ENCODE measurements at places on chromosomes 1 and 21.

- no peak for DNase-seq
Measured at GRCh38 chr1:109714661-109715372, 2.8 kb downstream of the GSTM5 start.

- DNase-seq: no peak
Measured at GRCh38 chr21:31012133-31013089, 25.9 kb downstream of the KRTAP19-8 start.

GRCh38 chr1:174358786-174359453 lies 88.8 kb upstream of the GPR52 start:
- DNase-seq: no peak

GRCh38 chr1:160884579-160884978 lies 401 bp downstream of the ITLN1 start:
- no peak for DNase-seq

GRCh38 chr1:223622132-223622842 lies 43.2 kb downstream of the CAPN8 start:
- DNase-seq: no peak

DNA sequence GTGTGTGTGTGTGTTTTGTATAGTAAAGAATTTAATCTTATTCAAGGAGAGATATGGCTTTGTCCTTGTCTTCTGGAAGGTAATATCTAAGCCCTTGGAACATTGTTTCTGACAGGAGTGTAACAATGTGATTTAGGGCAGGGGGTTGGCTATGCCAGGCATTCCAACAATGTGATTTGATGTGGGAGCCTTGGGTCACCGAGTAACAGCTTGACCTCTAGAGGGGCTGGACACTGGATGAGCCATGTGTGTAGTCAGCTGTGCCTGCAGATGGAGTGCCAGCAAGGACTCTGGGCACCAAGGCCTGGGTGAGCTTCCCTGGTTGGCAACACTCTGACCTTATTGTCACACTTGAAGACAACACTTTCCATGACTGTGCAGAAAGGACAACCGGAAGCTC lies 336.1 kb upstream of the ZP4 start:
- no peak for DNase-seq

DNA sequence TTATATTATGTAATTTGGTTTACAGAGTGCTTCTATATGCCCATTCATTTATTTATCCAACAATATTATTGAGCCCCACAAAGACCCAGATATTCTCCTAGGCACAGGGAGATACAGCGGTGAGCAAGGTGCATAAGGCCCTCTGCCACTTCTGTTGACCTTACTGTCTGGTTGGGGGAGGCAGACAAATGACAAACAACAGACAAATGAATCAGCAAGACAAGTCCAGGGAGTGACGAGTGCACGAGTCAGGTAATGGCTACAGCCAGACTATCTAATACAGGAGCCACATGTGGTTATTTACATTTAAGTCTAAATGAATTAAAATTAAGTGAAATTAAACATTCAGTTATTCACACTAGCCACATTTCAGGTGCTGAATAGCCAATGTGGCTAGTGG lies 22.0 kb upstream of the BCAR3 start:
- no peak for DNase-seq

DNA sequence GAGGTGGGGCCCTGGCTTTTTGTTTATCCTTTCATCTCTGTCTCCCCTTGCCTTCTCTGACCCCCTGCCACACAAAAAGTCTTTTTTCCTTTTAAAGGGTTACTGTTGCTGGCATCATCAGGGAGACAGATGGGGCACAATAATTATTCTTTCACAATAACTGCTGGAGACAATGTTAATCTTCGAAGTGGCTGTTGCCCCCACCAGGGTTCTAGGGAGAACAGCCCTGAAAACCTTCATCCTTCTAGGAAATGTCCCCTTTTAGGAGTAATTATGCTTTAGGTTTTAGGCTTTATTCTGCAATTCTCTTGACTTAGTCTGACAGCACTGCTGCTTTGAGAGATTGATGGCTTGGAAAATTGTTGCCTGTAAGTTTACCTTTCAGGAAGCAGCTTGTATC lies 150.0 kb downstream of the NOS1AP start:
- DNase-seq: no peak

GRCh38 chr1:25702101-25702775 lies 85.6 kb downstream of the MAN1C1 start:
- no peak for DNase-seq

GRCh38 chr1:186849271-186849671 lies 20.5 kb downstream of the PLA2G4A start:
- no peak for DNase-seq

DNA sequence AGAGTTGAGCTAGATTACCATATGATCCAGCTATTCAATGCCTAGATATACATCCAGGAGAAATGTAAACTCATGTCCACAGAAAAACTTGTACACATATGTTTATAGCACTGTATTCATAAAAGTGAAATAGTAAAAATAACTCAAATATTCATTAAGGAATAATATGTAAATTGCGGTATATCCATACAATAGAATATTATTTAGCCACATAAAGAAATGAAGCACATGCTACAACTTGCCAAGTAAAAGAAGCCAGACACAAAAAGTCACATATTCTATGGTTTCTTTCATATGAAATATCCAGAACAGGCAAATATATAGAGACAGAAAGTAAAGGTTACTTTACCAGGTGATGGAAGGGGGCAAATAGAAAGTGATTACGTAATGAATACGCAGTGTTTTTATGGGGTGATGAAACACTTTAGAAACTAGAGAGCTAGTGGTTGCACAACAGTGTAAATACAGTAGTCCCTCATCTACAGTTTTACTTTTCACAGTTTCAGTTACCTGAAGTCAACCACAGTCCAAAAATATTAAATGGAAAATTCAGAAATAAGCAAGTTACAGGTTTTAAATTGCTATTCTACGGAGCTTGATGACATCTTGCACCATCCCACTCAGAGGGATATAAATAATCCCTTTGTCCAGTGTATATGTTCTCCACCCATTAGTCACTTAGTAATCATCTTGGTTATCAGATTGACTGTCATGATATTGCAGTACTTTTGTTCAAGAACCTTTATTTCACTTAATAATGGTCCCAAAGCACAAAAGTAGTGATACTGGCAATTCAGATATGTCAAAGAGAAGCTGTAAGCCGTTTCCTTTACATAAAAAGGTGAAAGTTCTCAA lies 62.3 kb downstream of the ZNF644 start:
- no peak for DNase-seq

- no peak for DNase-seq
Measured at GRCh38 chr21:39037807-39038405, 145.3 kb downstream of the PSMG1 start.

- DNase-seq: peak; percentile 38
Measured at GRCh38 chr1:156860628-156861423, at the start of gene NTRK1. Gene NTRK1, plus strand, starts transcription at chr1:156860865. Its CDS starts 70 bp downstream, at chr1:156860935.

GRCh38 chr21:16069178-16070112 lies 339.7 kb downstream of the USP25 start:
- DNase-seq: no peak

GRCh38 chr1:2646837-2647236 lies 14.0 kb upstream of the MMEL1 start:
- DNase-seq: no peak

DNA sequence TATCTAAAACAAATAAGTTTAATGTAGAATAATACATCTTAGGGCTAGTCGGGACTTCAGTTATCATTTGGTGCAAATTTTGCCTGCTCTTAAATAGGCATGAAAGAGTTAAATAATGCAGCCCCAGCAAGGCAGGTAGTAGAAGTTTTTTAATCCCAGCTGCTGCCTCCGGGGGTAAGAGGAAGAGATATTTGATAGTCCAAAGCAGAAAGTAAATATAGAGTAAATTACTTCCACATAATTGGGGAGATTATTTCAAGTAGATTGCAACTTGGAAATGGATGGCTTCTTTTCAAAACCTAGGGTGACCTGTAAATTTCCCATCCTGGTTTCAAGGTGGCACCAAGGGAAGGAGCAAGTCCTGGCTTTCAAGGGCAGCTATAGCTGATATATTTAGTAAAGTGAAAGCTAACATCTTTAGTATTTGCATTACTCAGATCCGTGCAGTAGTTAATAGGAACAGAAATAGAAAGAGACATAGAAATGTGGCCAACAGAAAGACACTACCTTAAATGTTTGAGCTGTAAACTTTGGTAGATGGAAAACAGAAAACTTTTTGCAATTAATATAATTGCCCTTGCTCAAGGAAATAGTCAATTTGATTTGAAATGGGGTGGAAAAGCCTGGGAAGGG lies 109.1 kb downstream of the LMO4 start:
- DNase-seq: no peak

DNA sequence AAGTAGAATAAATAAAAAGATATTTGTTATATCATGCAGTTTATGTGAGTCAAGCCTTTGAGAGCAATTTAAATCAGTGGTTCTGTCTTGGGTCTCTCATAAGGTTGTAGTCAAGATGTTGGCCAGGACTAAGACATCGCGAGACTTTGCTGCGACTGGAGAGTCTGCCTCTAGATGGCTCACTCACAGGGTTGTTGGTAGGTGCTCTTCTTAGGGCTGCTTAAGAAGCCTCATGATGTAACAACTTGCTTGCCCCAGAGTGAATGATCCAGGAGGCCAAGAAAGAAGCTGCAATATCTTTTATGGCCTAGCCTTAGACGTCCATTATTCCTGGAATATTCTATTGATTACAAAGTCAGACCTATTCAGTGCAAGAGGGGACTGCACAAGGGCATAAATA lies 73.1 kb upstream of the CACHD1 start:
- DNase-seq: no peak

DNA sequence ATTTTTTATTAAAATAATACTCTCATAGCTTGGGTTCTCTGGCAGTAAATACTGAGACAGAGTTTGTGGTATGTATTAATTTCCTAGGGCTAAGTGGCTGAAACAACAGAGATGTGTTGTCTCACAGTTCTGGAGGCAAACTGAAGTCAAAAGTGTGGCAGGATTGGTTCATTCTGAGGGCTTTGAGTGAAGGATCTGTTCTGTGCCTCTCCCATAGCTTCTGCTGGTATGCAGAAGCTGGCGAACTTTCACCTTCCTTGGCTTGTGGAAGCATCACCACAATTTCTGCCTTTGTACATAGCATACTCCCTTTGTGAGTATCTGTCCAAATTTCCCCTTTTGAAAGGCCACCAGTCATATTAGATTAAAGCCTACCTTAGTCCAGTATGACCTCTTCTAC lies 21.0 kb downstream of the RNPC3 start:
- DNase-seq: no peak

DNA sequence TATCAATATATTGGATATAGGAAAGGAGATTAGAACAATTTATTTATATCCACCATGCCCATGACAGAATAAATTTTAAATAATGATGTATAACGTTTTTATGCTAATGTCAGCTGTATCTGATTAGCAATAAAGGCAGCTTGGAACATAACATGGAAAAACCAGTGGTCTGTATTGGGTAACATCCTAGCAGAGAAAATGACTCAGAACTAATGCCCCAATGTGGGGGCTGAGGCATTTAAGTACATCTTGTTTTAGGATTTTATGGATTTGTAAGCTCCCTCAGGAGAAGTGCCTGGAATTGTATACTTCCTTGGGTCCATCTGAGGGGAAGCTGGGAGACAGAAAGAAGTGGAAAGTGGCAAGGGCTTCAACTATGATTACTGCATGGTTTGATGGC lies 82.3 kb downstream of the HMCN1 start:
- no peak for DNase-seq

- no peak for DNase-seq
Measured at GRCh38 chr1:152514715-152515433, 592 bp downstream of the CRCT1 start.

DNA sequence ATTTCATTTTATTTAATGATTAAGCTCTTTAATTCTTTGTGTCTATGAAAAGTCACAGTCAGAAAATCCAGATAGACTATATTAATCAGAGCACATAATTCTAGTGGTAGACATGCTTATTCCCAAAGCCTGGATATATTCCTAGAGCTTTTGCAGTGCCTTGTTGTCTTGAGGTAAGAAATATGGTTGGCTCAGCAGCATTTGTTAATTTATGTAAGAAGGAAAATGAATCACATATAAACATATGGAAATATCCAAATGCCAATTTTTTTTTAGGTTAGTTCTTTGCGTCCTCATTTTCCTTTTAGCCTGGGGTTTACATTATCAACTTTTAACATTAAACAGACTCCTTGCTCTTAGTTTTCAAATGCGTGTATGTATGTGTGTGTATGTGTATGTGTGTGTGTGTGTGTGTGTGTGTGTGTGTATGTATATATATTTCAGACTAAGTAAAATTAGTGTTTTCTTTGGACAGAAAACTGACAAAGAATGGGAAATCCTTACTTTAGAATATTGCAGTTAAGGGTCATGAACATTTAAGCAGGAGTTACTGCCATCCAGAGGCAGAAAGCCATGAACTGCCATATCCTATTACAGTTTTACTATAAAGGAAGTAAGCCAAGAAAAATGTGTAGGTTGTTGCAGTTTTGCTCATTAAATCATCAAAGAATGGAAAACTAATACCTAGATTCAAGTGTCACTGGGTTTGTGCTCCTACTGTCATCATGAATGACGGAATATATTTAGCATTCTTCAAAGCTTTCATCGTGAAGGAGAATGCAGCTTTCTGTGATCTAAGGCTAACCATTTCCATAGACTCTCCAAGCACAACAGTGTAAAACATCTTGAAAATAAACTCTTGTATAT lies 477.1 kb upstream of the NR5A2 start:
- DNase-seq: no peak

DNA sequence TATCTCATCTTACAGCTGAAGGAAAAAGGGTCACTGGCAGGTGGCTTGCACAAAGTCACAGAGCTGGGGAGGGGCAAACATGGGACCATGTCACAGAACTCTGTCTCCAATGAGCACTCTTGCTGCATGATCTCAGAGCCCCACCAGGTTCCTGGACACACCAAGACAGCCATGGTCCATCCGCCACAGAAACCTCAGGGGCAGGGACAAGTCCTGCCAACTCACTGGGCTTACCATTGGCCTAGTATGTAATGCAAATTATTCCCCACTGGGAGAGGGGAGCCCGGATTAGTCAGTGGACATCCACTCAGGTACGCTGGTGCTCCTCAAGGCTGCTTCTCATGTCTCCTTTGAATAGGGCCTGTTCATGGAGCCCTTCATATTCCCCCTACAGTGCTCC lies 14.2 kb downstream of the S100A7A start:
- no peak for DNase-seq

- no peak for DNase-seq
Measured at GRCh38 chr1:9510130-9510529, 29.1 kb upstream of the SLC25A33 start.

- peak; percentile 49 for DNase-seq
Measured at GRCh38 chr1:154463512-154463990, 38.5 kb upstream of the TDRD10 start.

- DNase-seq: no peak
Measured at GRCh38 chr1:112196731-112197130, 199.3 kb upstream of the CTTNBP2NL start.

DNA sequence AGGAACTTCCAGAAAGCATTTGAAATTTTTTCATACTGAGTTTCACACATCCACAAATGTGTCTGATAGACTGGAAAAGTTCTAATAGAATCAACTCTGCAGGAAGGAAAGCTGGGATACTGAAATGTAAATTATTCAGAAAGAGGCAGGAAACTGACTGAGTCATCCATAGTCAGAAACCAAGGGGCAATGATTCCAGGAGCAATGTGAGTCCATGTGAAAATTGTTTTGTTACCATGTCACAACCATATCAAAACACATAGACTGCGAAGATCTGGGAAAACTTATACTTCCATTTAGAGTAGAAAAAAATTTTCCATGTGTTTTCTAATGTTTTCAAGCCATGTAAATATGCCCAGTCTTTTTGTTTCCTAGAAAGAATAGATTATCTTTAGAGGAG lies 142.3 kb upstream of the TMPRSS15 start:
- no peak for DNase-seq

- DNase-seq: no peak
Measured at GRCh38 chr1:220164116-220164515, 70.2 kb downstream of the IARS2 start.

- no peak for DNase-seq
Measured at GRCh38 chr1:70504176-70504820, 93.2 kb downstream of the CTH start.
